Stimulated activated CD4-positive, alpha-beta T cell treated with anti-CD3 and anti-CD28 coated beads, TNF-alpha, amount 100 ng/mL, for 4 hours (primary cell): ENCODE measurements at places on chromosomes 4 and X.

DNA sequence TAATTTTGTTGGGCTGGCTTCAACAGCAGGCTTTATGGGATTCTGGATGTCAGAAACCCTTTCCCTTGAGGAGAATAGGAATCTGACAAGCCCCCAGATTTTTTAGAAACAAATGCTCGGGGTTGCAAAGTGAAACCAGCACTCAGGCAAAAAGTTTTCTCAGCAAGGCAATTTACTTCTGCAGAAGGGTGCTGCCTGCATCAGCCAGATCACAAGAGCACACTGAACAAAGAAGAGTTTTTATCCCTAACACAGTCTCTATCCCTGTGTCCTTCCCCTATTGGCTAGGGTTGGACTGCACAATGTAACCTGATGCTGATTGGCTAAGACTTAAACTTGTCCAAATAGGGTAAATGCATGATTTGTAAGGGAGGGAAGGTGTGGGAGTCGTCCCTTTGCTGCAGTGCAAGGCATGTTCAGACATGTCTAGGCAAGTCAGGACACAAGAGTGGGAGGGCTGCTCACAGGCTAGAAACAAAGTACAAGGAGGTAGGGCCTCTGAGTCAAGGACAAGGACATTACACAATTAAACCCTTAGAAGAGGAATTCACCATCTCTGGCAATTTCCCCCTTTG is 175.8 kb downstream of the CCNG2 start:
- DNase-seq: no peak

DNA sequence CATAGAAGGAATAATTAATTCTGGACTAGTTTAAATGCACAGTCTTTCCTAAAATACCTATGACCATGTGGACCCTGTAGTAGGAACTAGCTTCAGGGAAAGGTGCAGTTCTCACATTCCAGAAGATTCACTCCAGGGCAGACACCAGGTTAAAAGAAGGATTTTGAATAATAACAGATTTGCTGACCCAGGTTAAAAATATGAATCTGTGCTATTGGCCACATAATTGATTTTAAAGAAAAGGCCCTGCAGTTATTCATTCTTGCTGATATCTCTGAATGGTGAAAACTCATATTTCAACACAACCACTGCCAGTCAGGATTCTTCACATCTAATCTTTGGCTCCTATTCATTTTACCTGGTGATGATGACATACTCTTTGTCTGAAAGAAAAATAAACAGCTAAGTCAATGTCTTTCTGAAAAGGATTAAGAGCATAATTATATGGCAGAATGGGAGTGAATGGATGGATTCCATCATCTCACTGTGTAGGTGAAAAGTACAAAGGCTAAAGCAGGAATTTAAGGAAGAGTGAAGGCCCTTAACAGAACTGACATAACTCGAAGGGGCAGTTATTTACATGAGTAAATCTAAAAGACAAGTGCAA is 432.8 kb downstream of the PDGFC start:
- no peak for DNase-seq

DNA sequence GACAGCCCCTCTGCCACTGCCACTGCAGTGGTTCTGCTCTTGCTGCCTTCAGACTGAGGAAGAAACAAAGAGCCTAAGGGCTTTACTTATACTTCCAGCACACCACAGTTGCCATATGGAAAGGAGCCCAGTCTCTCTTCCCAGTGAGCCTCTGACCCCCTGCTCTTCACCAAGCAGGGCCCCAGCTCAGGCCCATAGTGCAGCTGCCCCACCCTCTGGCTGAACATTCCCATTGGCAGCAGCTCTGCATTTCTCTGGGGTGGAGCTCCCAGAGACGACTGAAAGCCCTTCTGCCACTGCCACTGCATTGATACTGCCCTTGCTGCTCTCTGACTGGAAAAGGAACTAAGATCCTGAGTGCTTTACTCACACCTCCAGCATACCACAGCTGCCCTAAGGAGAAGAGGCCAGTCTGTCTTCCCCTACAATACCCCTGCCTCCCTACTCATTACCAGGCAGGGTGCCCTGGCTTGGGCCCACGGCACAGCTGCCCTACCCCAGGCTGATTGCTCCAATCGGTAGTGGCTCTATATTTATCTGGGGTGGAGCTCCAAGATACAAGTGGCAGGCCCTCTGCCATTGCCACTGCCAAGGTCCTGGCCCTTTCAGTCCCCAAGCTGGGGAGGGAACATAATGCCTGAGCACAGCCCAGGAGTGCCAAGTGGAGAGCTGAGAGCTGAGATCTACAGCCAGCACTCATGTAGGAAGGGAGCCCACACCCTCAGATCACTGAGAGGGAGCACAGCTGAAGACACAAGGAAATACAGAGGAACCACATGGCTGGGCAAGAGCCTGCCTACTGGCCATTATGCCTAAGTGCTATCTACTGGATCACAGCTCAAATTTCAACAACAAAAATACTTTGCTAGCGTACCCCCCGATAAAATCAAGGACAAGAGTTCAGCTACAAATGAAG is 36.0 kb downstream of the AWAT2 start:
- DNase-seq: no peak

GRCh38 chr4:6024313-6024960 is 6.2 kb upstream of the C4orf50 start:
- DNase-seq: no peak

- no peak for DNase-seq
Observed at GRCh38 chr4:173524218-173525117, 5.6 kb downstream of the HAND2 start.

DNA sequence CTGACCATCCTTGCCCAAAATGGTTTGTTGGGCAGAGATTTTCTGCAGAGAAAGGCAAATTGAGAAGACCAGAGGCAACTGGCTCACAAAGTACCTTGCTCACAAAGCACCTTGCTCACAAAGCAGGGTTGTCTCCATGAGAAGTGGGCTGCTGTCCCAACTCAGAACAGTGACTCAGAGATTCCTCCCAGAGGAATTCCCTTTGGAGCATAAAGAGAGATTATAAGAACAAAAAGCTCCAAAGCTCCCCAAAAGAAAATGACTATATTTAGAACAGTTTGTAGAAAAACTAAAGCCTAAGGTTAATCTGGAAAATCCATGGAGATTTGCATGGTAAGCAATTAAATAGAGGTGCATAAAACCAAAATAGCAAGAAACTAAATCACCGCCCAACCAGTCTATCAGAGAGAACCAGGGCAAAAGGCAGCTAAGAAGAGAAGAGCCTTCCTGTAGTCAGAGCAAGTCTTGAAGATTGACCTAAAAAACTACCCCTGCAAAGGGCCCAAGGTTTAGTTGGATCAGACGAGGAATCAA is 731.4 kb downstream of the FAT4 start:
- DNase-seq: no peak

GRCh38 chrX:40727093-40727492 is 8.2 kb downstream of the MED14 start:
- no peak for DNase-seq

GRCh38 chr4:179605196-179605595 is 2163.0 kb upstream of the AGA start:
- DNase-seq: no peak

DNA sequence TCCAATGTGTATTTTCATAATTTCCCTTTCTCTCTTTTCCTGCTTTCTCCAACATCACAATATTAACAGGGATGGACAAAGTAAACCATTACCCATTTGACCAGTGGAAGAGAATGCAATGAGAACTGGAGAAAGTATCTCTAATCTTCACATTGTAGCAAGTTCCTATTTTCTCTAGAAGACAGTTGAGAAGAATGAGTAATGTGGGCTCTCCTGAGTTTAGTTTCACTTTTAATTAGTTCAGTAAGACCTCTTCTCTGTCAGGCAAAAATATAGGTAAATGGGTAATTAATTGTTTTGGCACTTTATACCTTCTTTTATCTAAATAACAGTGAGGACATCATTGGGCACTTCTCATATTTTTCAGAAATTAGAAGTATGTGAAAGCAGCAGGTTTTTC is 602.0 kb downstream of the GLUD2 start:
- DNase-seq: no peak

DNA sequence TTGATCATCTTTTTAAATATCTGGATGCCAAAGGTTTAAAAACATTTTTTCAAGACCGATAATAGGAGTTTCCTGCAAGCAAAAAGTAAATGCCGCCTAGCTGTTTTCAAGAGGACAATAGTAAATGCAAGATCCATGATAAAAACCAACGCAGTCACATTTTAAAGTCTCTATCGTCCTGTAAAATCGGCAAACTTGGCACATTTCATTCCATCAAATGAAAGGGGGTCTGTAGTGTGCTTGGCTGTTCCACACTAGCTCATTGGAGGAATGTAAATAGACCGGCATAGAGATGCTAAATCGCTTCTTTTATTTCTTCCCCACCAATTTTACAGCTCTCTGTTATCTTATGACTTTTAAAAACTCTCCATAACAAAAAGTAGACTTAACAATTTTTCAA is 202.2 kb downstream of the NLGN4X start:
- DNase-seq: no peak

GRCh38 chrX:10133980-10134676 is 22.6 kb upstream of the CLCN4 start:
- DNase-seq: no peak

GRCh38 chrX:40855411-40855810 is 120.1 kb upstream of the MED14 start:
- no peak for DNase-seq

DNA sequence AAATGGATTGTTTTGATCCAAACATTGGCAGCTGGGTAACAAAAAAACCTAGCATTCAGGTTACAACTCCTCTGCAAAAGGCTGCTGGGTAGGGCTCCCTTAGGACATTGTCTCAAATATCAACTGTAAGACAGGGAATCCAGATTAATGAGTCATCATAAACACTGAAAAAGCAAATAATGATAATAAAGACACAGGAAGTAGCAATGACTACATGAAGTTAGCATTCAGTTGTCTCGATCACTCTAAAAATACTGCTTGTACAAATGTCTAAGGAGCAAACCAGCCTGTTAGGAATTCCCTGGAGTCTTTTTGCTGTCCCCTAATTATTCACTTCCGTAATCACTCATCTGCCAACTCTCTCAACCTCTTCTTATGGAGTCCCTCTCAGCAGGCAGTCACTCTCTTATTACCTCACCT is 259.2 kb downstream of the GPC3 start:
- no peak for DNase-seq

- no peak for DNase-seq
Observed at GRCh38 chr4:1219566-1219950, 29.4 kb downstream of the CTBP1 start.
